GDM1 (cell line): ENCODE measurements at places on chromosomes 6 and 20.

- no peak for DNase-seq
Observed at GRCh38 chr6:31362751-31363150, 5.8 kb upstream of the HLA-B start.

DNA sequence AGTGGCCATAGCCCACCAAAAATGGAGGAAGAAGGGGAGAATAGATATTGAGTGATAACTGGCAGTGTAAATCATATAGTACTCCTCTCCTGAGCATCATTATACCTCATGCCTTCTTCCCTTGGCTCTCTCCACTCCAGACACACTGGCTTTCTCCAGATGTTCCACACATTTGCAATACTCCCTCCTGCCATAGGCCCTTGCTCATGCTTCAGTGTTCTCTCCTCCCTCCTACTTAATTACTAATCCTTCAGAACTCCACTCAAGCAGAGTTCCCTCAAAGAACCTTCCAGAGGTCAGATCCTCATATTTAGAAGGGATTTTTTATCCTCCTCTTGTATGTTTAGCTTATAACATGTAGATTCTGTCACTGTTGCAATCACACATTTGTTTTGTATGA lies 279.5 kb upstream of the SUPT3H start:
- DNase-seq = no peak

- no peak for DNase-seq
Observed at GRCh38 chr6:137040393-137040792, 4.4 kb downstream of the IL20RA start.

GRCh38 chr6:159013229-159013628 lies 13.2 kb upstream of the RSPH3 start:
- DNase-seq = no peak

DNA sequence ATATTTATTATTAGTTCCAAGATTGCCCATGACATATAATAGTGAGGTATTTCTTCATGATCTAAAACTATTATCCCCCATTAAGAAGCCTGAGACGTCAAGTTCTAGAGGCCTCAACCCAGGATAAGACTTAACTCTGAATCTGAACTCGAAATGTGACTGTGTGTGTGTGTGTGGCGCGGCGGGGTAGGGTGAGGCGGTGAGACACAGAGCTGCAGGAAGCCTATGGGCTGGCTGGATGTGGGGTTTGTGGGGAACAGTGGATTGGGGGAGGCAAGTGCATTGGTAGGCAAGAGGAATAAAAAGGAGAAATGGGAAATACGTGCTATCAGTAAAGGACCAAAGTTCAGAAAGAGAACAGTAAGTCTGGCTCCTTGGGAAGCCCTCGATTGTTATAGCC lies 66.5 kb upstream of the RNF146 start:
- no peak for DNase-seq
